ENCODE measurements at places on chromosomes 2 and 18. TPM values are rescaled to one million over a fixed set of nuclear protein-coding genes. Genes with fewer than 3 reads are reported as not detected.

- DNase-seq: no peak
- no peaks in the 10 kb centered on the region for H3K4me1 ChIP-seq
- H3K36me3 ChIP-seq: no peaks in the 10 kb centered on the region
- no peak overlapping the region for H3K27ac ChIP-seq
- peaks cover 44% of the 10 kb centered on the region for H3K27me3 ChIP-seq
These were observed 470.6 kb upstream of the MEX3C start for GRCh38 chr18:51668101-51668500.

Gene SH3YL1
- total RNA-seq: 20.3 TPM

Gene SRD5A2
- total RNA-seq: not detected

Gene CXCR1
- total RNA-seq: not detected

DNA sequence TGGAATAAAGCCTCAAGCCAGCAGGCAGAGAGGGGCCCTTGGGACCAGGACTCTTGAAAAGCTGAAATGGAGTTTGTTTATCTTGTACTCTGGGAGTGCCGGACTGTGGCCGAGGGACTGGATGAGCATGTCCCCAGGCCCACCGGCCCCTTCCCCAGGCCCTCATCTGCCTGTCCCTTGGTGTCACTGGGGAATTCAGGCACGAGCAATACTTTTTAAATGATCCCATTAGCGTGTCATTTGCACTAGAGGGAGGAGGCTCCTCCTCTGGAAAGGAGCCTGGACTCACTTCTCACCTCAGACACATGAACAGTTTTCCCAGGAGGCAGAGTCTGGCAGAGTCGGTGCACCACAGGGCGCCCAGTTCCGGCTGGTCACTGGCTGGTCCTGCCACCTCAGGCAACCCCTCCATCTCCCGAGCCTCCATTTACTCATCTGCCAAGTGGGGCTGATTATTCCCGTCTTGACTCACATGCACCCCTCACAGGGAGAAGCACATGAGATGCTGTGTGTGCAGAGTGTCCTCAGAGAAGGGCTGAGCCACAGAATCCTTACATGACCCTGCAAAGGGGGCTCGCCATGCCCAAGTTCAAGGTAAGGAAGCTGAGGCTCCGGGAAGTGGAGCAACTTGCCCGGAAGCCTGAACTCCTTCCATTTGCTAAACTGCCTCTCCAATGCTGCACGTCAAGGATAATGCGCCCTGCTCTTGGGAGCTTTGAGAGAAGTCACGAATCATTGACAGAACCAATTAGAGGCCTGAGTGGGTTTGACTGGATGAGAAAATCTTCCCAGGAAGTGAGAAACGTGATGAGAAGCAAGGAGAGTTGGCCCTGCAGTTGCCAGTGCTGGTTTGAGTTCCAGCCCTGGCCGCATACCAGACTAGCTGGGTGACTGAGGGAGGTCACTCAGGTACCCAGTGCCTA is 26.7 kb downstream of the CIB4 start:
- no peak overlapping the region for H3K4me3 ChIP-seq
- no peak for DNase-seq
- no peaks in the 10 kb centered on the region for H3K27me3 ChIP-seq
- no peaks in the 10 kb centered on the region for H3K36me3 ChIP-seq
- peaks cover 40% of the 10 kb centered on the region for H3K4me1 ChIP-seq
- peak overlapping the region; percentile 22 for H3K27ac ChIP-seq

Gene FAM237A
- total RNA-seq: not detected

Gene DHRS9
- total RNA-seq: 0.75 TPM
